ENCODE measurements at places on chromosomes 2 and 18. TPM values are rescaled to one million over a fixed set of nuclear protein-coding genes. Genes with fewer than 3 reads are reported as not detected.

DNA sequence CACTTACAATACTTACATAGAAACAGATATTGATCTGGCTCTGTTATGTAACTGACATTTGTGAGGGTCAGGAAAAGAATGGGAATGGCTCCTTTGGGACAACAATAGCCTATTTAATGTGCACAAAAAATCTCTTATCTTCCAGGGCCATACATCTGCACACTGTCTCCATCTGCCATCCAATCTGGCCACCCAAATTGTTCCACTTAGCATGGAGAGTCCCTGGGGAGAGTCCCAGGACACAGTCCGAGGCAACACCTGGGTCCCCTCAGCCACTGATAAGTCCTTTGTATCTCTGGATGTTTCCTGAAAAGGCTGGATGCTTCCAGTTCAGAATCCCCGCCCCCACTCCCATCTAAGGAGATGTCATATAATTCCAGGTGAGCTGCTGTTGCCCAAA lies 274.2 kb upstream of the NCKAP5 start:
- no peak for DNase-seq

DNA sequence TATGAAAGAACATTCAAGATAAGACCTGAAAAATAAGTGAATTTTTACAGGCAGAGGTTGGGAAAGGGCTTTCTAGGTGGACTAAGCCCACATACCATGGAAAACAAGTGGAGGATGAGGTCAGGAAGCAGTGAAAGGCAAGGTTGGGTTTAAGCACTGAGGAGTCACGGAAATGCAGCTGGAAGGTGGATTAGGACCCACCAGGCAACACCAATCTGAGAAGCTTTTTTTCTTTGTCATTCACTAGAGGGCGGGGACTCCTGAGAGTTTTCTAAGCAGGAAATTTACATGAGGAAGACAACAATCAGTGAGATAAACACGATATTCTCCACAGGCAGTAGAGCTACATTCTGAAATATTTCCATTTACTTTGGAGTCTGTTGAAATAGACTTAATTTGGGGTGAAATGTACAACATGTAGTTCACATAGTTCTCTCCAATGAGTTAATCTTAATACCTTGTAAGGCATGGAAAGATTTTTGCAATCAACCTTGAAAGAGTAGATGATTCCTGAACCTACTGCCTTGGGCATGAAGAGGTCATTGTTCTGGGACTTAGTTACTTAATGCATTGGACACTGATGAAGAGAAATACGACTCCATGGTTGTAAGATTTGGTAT lies 40.7 kb downstream of the VIT start:
- no peak for DNase-seq

Gene KCNG2
- total RNA-seq, result not detected

Gene GPR45
- total RNA-seq, result not detected

DNA sequence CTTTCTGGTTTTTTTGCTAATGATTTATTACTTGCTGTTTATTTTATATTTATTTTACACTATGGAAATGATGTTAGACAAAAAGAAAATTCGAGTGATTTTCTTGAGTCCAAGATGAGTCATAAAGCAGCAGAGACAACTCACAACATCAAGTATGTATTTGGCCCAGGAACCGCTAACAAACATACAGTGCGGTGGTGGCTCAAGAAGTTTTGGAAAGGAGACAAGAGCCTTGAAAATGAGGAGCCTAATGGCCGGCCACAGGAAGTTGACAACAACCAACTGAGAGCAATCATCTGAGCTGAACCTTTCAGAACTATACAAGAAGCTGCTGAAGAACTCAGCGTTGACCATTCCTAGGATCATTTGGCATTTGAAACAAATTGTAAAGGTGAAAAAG lies 594.1 kb downstream of the SATB2 start:
- DNase-seq, result no peak

Gene DCC
- not detected for total RNA-seq

Gene NOSTRIN
- total RNA-seq, result not detected

GRCh38 chr2:201709049-201709448 lies 10.6 kb upstream of the MPP4 start:
- DNase-seq, result no peak

DNA sequence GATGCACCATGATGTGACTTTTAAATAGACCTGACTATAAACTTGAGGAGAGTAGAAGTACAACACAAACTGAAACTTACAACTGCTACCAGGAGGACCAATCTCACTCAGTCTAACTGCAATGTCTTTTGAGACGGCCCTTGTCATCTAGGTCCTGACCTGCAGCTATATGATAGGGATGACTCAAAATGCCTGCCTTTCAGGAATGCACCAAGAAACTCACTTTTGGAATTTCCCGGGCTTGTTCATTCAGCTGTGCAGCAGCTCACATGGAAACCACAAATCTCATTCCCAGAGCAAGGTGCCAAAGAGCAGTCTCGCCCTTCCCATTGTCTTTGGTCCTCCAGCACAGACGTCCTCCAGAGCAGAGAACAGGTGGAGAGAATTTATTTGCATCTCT lies 113.7 kb downstream of the SPOPL start:
- peak; percentile 16 for DNase-seq

Gene LDLRAD4
- total RNA-seq, result not detected

GRCh38 chr2:64439194-64439593 lies 14.8 kb upstream of the LGALSL start:
- DNase-seq, result no peak

DNA sequence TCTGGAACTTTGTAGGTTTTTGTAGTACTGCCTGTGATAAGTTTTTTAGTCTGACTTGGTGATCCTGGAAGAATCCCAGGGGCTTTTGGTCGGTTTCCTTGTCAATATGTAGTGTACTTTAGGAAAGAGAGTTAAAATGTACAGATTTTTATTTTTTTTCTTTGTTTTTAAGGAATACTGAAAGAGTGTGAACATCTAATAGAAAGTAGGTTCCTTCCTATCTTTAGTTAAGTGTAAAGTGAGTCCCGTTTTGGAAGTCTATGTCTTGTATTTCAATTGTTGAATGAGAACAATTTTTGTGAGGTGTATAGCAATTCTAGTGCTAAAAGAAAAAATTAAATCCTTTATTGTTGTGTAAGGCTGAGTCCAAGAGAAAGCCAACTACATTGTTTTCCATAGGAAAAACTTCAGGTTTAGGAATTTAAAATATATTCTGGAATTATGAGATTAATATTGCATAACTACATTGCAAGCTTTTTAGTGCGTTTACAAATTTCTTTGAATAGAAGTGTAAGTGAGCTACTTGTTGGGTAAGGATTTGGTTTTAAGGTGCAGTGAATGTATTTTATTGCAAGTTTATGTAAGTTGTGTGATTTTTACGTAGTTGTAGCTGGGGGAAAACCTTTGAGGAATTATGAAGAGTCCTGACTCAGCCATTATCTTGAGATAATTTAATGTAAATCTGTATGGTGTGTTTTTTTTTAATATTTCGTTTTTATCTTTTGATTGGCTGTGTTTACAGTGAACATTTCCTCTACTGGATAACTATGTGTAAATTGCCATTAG lies 1.7 kb downstream of the VAPA start:
- DNase-seq, result no peak

GRCh38 chr18:303607-304006 lies 35.8 kb upstream of the THOC1 start:
- DNase-seq, result no peak

Gene CCDC74B
- 3.7 TPM for total RNA-seq

- DNase-seq, result no peak
Observed at GRCh38 chr2:23772684-23773083, 154.2 kb downstream of the ATAD2B start.

Gene SPDYA
- not detected for total RNA-seq

DNA sequence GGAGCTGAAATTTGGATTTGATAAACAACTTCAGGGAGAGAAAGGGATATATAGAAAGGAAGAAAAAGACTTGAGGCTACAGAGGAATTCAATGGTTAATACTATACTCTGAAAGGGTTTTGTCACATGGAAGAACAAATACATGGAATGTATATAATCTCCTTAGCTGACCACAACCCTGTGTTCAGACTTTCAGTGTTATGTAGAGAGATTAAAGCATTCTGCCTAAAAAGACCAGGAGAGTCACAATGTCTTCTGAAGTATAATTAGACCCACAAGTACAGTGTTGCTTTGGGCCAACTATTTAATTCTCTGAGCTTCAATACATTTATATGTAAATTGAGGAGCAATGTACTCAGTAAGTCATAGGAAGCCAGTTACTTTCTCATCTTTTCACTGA lies 123.8 kb upstream of the FSHR start:
- no peak for DNase-seq

DNA sequence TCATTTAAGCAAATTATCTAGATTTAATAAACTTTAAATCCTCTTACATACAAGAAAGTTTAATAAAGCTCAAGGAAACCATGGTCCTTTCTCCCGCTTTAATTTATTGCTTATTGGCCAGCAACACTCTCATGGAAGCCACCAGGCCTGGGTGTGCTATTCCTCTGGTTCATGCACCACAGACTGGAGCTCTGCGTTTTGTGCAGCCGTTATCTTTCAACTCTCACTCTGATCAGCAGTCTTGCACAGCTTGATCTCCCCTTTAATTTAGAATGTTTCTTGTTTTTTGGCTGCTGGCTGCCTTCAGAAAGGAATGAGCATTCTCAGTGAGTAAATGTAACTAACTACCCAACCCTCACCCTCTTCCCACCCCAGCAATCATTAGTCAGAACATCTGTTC lies 318.7 kb downstream of the MEIS1 start:
- DNase-seq, result no peak

Gene C1QL2
- not detected for total RNA-seq

DNA sequence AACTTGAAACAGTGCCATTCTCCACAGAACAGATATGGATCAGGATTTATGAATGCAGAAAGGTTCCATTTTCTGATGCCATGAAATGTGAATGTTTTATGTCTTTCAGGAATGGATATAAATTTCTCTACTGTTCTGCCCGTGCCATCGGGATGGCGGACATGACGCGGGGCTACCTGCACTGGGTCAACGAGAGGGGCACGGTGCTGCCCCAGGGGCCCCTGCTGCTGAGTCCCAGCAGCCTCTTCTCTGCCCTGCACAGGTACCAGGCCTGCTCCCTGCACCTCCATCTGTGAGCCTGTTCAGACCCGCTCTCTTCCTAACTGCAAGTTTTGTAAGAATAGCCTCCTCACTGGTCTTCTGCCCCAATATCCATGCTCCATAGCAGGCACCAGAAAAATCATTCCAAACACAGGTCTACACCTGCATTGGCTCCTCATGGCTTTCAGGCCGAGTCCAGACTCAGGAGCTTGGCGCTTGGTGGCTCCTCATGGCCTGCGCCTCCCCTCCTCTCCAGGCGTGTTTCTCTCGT lies 68.6 kb downstream of the LPIN1 start:
- no peak for DNase-seq

DNA sequence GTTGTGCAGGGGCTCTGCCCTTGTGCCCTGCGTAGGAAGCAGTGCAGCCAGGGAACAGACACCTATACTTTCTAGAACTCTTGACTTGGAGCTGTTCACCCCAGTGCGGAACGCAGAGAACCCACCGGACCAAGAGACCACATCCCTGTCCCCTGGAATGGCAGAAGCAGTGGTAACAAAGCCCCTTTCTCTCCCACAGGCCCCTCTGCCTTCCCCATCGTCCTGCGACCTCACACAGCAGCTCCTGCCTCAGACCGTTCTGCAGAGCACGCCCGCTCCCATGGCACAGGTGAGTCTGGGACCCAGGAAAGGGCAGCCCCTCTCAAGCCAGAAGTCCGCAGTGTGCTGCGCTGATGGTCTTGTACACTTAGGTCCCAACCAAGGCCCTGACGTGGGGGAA lies 24.6 kb upstream of the RPL31 start:
- DNase-seq, result no peak

Gene PRKCE
- total RNA-seq, result 14.3 TPM

GRCh38 chr18:55018602-55019001 lies 59.3 kb upstream of the CCDC68 start:
- DNase-seq, result peak; percentile 34

GRCh38 chr18:11147371-11147951 lies 1.9 kb downstream of the PIEZO2 start:
- no peak for DNase-seq

- no peak for DNase-seq
Observed at GRCh38 chr18:46343456-46343855, 239.3 kb downstream of the HAUS1 start.

- DNase-seq, result no peak
Observed at GRCh38 chr2:7063789-7064188, 146.6 kb downstream of the RNF144A start.

Gene LCT
- total RNA-seq, result not detected

Gene STPG4
- total RNA-seq, result not detected

GRCh38 chr2:217746808-217747207 lies 256.0 kb downstream of the TNS1 start:
- no peak for DNase-seq

GRCh38 chr2:120133572-120134244 lies 89.5 kb downstream of the TMEM185B start:
- no peak for DNase-seq

- no peak for DNase-seq
Observed at GRCh38 chr2:217680381-217680780, 322.4 kb downstream of the TNS1 start.

- DNase-seq, result no peak
Observed at GRCh38 chr2:19846567-19846966, 55.2 kb downstream of the TTC32 start.

DNA sequence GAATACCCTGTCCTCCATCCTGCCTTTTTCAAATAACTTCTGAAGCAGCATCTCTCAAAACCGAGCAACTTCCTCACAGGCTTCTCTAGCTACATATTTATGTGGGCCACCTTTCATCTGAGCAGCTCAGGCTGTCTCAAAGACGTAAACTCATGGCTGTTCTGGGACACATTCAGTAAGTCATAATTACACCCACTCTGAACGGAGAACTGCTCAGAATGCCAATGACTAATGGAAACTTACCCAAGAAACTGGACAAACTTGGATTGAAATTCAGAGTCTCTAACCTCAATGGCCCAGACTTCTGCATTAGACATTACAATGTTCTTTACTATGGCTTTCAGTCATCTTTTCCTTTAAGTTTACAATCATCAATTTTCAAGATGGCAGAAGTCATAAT lies 145.2 kb downstream of the RAD51AP2 start:
- DNase-seq, result no peak

GRCh38 chr2:74281141-74281975 lies 61.9 kb downstream of the SLC4A5 start:
- DNase-seq, result no peak

DNA sequence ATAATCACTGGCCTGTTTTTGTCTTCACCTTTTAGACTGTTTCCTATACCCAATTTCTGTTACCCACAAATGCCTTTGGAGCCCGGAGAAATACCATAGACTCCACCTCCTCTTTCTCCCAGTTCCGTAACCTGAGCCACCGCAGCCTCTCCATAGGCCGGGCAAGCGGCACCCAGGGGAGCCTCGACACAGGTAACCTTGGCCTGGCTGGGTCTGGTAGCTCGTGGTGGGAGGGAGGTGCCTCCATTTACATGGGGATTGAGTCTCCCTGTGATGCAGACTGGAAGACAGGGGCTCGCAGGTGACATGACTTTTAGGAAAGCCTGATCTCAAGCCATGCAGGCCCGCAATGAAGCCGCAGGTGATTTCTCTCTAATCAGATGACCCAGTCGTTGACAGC lies 100.6 kb downstream of the CABLES1 start:
- DNase-seq, result no peak

Gene NEU2
- total RNA-seq, result not detected

Gene HOXD10
- 18.8 TPM for total RNA-seq
